ENCODE measurements at places on chromosomes 16 and 17.
A peak's percentile ranks its signal among the peaks of the same experiment; 100 is the strongest.

DNA sequence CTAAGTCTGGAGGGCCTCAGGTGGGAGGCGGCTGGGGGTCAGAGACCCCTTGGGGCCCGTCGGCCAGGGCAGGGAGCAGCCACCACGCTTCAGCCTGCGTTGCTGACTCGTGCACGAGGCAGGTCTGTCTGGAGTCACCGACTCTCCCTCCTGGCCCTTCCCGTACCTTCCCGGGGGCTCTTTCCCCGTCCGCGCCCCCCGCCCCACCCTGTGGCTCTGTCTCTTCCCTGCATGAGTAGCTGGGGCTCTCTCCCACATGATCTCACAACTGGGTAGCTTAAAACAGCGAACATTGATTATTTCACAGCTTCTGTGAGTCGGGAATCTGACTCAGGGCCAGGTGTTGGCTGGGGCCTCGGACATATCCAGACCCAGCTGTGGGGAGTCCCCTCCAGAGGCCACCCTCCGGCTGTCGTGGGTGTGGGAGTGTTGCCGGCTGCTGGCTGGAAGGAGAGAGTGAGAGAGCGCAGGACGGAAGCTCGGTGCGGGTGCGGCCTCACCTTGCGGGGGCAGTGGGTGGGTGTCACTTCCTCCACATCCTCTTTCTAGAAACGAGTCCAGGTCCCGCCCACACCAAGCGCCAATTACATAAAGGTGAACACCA, 17.3 kb downstream of the BAHCC1 start:
- DNase-seq = no peak

DNA sequence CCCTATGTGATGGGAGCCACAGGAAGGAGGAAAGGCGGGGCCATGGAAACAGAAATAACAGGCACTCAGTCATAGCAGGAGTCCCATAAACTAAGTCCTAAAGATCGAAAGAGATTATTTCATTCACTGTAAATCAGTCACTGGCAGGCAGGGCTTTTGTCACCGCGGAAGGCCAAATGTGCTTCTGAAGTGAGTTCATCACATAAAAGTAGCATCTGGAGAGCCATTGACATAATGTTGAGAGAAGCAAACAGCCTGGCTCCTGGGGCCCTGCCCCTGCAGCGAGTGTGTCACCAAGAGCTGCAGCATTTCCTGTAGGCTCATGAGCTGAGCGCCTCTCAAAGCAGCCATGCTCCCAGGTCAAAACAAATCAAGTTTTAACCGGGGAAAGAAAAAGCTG, 476.2 kb downstream of the HAPSTR1 start:
- peak; percentile 54 for DNase-seq

GRCh38 chr17:79947351-79948031, 88.2 kb downstream of the TBC1D16 start:
- no peak for DNase-seq

DNA sequence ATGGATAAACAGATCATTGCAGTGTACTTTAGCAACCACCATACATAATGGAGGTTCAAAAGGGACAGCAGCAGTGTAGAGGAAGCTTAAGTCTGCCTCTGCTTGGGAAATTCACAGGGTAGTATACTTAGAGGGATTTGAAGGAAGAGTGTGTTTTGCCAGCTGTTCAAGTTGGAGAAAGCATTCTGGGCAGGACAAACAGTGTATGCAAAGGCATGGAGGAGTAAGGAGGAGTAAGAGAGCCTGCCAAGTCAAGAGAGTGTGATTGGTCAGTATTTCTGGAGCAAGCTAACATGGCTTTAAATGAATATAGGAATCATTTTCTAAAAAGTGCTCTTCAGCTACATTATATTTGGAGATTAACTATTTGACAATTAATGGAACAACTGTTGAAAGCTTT, 22.9 kb upstream of the PHAF1 start:
- DNase-seq = no peak

- no peak for DNase-seq
These were observed 20.1 kb downstream of the USP6 start for GRCh38 chr17:5135726-5136579.

DNA sequence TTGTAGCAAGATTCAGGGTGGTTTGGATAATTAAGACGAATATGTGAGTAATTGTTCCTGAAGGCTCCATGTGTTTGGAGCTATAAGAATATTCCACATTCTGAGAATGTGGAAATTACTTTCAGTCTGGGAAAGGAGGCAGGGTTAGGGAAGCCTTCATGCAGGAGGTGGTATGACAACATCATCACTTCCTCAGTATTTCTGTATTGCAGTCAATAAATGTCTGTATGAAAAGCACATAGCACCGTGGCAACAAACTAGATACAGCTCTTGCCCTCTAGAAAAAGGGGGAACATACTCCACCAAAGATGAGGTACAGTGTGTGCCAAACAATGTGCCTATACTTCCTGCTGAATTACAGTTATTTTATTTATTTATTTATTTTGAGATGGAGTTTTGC, 26.1 kb upstream of the DHRS7B start:
- DNase-seq = no peak

- DNase-seq = no peak
These were observed 39.1 kb downstream of the CPNE2 start for GRCh38 chr16:57131351-57131970.

DNA sequence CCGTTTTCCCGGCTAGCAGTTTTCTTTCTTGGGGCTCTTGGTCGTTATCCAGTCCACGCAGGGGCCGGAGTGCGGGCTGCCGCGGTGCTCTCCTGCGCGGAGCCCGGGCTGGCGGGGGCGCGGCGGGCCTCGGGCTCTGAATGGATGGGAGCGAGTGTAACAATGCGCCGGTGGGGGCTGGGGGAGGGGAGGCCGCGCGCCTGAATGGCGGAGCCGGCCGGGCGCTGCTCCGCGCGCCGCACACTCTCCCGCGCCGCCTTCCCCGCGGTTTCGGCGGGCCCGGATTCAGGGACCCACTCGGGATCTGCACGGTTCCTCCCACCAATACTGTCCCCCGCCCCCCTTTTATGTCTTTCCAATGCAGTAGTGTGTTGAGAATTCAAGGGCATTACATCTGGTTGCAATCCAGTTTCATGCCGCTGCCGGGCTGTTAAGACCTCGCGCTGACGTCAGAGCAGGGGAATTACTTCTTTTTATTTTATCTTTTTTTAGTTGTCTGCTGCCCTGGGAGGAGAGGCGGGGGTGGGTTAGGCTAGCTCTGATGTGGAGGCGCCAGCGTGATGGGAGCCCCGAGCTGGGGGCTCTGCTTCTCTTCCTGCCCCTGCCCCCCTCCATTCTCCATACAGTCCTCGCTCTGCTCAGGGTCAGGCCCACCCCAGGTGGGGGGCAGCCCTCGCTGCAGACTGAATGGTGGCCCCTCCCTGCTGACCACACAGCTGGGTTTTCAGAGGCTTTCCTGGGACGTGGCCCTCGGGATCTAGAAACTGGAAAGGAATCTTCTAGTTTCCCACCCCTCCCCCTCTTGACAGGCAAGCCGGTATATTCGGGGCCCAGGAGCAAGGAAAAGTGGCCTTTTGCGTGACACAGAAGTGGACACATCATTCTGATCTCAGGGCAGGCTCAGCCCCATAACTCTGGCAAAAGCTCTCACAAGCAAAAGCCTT, 1.8 kb downstream of the RAI1 start:
- peak; percentile 65 for DNase-seq

DNA sequence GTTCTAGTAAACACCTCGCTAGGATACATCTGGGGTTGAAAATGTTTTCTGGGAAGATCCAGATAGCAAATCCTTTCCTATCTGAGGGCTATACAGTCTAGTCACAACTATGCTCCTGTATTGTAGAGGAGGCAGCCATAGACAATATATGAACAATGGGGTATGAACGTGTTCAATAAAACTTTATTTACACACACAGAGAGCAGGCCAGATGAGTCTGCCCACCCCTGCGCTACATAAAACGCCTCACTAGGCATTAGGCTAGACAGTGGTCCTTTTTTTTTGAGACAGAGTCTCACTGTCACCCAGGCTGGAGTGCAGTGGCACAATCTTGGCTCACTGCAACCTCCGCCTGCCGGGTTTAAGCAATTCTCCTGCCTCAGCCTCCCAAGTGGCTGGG, 11.1 kb downstream of the USP36 start:
- no peak for DNase-seq

DNA sequence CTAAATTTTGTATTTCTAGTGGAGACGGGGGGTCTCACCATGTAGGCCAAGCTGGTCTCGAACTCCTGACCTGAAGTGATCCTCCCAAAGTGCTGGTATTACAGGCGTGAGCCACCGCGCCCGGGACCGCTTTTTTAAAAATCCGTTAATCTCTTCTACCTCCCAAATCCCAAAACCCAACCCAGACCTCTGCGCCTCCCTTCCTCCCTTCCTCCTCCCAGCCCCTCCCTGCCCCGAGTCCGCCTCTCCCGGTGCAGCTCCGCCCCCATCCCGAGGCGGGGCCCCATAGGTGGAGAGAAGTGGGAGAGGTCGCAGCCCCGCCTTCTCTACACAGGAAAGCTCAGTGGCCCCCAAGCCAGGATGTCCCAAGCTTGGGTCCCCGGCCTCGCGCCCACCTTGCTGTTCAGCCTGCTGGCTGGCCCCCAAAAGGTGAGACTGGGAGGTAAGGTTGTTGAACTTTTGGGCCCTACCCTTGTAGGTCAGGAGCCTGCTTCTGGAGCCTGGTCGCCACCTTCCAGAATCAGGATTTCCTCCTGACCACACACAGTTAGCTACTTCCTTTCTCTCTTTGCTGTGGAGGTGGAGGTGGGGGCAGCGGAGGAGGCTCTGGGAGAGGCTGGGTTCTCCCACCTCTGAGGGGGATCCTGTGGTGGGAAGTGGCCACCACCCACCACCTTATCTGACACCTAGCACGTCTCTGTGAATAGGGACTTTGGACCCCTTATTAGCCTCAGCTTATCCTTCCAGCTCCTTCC, at the start of gene TMEM92:
Gene TMEM92, plus strand, starts transcription at position 325 of the 755 bp plus-strand sequence. Its CDS starts 36 bp downstream, at position 361.
- peak; percentile 70 for DNase-seq

DNA sequence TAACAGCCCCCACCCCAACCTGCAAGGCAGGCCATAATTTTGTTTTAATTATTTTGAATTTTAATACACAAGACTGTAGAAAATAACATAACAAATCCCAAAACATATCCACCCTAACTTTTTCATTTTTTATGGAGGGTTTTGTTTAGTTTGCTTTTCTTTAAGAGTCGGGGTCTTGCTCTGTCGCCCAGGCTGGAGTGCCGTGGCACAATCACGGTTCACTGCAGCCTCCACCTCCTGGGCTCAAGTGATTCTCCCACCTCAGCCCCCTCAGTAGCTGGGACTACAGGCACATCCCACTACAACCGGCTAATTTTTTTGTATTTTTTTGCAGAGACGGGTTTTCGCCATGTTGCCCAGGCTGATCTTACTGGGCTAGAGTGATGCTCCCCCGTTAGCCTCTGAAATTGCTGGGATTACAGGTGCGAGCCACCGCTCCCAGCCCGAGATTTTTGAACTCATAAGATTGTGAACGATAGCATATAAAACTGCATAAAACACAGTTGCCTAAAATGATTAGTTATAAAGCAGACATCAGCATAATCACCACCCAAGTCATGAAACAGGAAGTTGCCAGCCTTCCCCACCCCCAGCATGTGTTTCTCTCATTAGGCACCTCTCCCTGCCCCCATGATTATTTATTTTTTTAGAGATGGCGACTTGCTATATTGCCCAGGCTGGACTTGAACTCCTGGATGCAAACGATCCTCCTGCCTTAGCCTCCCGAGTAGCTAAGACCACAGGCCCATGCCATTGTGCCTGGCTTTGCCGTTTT, 13.6 kb upstream of the DOC2B start:
- DNase-seq = no peak

DNA sequence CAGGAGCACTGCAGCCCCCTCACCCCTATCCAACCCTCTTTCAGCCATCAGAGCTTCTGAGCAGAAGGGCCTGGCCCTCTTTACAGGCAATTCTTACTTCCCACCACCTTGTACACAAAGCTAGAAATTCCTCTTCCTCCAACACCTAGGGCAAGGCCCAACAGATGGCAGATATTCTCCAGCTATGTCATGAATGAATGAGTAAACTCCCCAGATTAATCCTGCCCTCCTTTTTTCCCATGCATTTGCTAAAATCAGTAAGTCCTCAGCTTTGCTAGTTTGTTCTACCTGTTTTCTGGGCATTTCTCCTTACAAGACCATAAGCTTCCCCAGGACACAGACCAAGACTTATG, 20.4 kb upstream of the MRPS23 start:
- peak; percentile 41 for DNase-seq

DNA sequence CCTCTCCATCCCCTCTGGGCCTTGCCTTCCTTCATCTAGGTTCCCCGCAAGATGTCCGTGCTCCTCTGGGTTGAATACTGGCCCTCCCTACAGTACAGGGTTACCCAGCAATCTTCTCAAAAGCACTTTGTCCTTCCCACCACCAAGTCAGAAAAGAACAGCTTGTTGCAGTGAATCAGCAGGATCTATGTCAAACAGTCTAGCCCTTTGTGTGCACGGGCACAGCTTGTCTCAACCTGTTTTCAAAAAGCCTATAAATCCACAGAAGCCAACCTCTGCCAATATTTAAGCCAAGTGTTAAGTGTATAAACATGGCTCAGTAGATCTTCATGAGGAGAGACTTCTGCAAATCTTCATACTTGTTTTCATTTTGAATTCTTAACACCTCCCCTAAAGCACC, 25.2 kb downstream of the C17orf67 start:
- peak; percentile 87 for DNase-seq

All from NCI-H69 (cell line).